Activated T-cell treated with anti-CD3 and anti-CD28 coated beads for 24 hours (primary cell): ENCODE measurements at places on chromosomes 3 and 15.

- no peak for DNase-seq
Observed at GRCh38 chr15:32826685-32827084, 108.9 kb downstream of the GREM1 start.

DNA sequence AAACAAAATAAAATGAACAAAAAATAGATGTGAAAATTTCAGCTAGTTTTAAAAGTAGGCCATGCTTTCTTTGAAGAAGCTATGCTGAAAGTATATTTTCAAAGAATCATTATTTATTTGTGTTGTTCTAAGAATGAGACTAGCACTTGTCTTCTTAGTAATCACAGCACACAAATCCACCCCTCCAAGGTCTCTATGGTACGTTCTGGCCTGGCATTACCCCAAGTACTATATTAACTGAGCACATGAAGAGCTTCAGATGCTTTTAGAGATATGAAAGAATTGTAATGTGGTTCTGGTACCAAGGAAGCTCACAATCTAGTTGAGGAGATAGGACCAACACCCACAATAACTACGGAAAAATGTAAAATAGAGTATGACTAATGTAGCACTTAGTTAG is 416.5 kb downstream of the PLCL2 start:
- DNase-seq = no peak

GRCh38 chr3:11335056-11335608 is 62.9 kb downstream of the ATG7 start:
- DNase-seq = peak; percentile 10

DNA sequence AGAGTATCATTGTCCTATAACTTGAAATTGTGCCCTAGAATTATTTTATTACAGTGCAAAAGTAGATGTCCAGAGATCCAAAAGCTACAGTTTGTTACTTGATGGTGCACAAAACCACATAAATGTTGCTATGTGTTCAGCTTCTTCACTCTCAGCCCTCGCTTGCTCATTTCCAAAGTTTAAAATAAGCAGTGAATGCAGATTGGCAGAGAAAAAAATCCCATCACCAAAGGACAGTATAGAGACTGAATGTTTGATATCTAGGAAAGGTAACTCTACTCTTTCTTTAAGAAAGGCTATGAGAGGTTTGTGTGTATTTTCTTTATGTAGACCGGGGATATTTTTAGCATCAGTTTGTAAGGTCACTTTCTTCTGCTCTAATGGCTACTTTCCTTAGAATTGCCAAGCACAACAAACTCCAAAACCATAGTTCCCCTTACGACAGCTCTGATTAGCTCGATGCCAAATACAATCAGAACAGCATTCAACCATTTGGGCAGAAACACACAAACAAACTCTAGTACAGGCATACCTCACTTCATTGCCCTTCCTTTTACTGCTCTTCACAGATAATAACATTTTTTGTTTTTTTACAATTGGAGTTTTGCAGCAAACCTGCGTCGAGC is 164.1 kb upstream of the CCDC54 start:
- DNase-seq = no peak

- no peak for DNase-seq
Observed at GRCh38 chr15:40257656-40258450, 19.0 kb downstream of the PAK6 start.
